ENCODE measurements at places on chromosomes 13 and 19.

GRCh38 chr19:47157431-47158321 lies 27.0 kb downstream of the SAE1 start:
- no peak for DNase-seq

DNA sequence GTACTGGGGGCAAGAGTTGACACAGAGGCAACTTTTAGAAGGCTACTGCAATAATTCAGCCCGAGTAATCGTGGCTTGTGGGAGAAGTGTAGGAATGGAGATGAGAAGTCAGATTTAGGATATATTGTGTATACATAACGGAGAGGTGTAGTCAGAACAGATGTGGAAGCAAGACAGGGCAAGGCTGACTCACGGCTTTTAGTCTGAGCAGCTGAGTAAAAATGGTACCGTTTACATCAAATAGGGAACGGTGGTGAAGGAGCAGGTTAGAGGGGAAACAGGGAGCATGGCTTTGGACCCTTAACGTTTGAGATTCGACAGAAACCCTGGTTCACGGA lies 796 bp upstream of the LSM14A start:
- peak; percentile 10 for DNase-seq

DNA sequence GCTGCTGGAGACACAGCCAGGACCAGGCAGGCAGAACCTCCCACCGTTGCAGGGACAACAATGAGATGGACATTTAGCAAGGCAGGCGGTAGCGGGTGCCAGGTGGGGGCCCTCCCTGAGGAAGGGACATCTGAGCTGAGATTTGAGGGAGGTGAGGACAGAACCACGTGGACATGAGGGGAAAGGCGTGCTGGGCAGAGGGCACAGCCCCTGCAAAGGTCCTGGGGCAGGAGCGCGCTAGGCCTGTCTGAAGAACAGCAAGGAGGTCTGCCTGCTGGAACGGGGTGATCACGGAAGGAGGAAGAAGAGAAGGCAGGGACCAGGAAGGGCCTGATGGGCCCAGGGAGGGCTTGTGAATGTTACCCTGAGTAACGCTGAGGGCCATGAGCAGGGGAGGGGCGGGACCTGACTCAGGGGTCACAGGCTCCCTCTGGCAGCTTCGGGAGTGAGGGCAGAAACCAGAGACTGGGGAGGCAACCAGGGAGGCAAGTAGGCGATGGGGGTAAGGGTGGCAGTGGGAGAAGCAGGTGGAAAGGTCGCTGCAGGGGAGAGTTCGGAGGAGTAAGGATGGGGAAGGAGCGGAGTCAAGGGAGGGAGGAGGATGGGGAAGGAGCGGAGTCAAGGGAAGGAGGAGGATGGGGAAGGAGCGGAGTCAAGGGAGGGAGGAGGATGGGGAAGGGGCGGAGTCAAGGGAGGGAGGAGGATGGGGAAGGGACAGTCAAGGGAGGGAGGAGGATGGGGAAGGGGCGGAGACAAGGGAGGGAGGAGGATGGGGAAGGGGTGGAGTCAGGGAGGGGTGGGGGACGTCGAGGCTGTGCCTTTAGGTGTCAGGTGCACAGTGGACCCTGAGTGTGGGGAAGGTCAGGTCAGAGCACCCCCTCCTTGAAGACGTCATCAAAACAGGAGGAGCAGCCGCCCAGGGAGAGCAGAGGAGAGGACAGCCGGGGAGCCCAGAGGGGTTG lies 15.7 kb upstream of the B3GNT3 start:
- no peak for DNase-seq

DNA sequence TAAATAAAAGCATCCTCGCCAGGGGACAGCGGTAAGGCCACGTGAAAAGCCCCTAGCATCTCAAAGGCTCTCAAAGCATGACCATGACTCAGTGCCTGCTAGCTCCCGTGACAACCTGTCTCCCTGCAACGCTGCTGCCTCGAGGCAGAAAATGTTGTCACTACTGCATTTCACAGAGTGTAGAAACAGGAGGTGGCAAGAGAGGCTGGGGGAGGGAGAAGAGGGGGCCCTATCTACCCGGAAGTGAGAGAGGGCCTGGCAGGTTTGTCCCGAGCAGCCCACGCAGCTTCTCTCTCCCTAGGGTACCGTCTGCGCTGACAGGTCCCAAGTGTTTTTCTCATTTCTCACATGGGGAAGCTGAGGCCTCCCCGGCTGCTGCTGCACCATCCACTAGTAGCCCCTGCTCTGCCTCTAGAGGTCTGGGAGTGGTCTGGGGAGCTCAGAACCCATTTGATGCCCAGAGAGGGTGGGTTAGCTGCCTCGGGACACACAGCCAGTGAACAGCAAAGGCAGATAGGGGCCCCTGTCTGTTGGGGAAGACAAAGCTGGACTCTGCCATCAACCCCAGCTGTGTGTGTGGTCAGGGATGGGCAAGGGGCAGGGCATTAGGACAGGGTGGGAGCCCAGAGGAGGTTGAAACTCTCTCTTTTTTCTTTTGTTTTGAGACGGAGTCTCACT lies 3.7 kb downstream of the TINCR start:
- no peak for DNase-seq

DNA sequence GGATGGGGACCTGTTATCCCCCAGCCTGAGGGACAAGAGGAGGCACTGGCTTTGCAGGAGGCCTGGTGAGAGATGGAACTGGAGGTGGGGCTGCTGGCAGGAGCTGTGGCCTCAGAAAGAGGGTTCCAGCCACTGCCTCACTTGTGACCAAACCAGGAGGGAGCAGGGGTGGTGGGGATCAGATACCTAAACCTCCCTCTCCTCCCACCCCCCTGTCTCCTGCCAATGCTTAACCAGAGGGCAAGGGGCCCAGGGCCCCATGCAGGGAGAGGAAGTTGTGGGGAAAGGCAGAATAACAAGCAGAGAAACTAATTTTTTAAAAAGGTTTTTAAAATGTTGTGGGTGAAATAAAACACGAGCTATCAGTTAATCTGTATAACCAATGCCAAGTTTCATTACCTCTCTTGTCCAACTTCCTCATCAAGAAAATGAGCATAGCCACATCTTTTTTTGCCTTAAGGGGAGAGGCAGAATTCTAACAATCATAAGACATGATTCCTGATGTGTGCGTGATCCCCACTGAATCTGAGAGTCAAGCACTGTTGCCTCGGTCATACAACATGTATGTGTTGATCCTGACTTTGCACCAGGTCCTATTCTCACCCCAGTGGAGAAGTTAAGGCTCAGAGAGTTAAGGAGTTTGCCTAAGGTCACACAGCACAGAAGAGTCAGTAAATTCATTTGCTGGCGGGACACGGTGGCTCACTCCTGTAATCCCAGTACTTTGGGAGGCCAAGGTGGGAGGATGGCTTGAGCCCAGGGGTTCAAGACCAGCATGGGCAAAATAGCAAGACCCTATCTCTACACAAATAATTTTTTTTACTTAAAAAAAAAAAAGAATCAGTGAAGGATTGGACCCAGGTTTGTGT lies 12.9 kb downstream of the FXYD5 start:
- no peak for DNase-seq

DNA sequence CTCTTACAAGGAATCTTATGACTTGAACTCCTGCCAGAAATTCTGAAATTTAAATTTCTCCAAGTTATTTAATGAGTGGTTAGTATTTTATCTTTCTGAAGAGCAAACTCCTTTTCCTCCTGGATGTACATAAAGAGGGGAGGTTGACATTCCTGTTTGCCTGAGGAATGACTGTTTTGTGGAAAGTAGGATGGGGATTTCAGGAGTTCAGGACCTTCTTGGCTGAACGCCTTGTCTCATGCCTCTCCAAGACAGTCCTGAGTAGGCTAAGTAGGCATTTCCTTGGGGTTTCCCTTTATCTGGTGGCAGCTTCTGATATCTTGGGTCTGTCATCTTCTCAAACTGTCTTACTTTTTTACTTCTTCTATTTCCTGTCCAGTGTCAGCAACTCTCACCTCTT lies 356.6 kb downstream of the TDRD3 start:
- DNase-seq: no peak

DNA sequence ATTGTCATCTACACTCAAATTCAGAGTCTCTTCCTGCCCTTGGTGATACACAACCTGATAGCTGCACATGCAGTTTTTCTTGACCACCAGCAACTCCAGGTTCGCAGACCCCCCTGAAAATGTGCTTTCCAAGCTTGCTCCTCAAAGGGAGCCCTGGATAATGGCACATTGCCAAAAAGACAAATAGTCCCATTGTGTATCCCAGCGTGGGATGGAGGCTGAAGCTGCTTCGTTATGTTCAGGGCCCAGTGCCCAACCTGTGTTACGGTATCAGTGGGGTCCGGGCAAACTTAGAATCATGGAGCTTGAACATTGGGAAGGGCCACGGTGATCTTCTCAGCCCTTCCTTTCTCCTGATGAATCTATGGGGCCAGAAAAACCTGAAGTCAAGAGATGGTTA lies 173.0 kb downstream of the TEX29 start:
- no peak for DNase-seq

GRCh38 chr13:42063105-42063504 lies 14.7 kb downstream of the DGKH start:
- DNase-seq: no peak

- DNase-seq: no peak
These were observed 463.2 kb downstream of the KLF12 start for GRCh38 chr13:73671011-73671410.

DNA sequence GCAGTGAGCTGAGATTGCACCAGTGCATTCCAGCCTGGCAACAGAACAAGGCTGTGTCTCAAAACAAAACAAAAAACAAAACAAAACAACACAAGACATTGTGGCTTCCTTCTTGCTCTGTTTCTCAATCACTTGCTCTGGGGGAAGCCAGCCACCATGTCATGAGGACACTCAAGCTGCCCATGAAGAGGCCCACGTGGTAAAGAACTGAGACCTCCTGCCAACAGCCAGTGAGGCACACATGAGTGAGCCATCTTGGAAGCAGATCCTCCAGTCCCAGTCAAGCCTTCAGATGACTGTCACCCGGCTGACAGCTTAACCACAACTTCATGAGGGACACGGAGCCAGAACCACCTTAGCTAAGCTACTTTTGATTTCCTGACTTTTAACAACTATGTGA lies 25.2 kb downstream of the CPT1C start:
- DNase-seq: no peak

GRCh38 chr19:22602631-22603272 lies 31.4 kb upstream of the ZNF492 start:
- no peak for DNase-seq

- DNase-seq: no peak
These were observed 1503.5 kb downstream of the UQCRFS1 start for GRCh38 chr19:27709496-27709895.

- DNase-seq: no peak
These were observed 80.2 kb downstream of the SHISA2 start for GRCh38 chr13:25971459-25972145.

DNA sequence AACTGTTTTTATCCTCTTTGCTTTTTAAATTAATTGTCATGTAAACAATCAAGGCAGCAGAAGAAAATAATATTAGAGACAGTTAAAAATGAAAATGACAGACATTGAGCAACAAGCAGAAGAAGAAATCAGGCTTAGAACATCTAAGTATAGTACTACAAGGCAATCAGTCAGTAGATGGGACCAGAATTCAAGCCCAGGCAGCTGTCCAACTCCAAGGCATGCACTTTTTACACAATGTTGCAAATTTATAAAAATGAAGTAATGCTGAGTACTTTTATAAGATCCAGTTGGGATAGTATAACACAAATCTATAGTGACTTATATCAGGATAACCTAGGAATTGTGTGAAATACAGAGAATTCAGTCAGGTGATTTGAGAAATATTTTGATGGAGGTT lies 2815.8 kb downstream of the PCDH9 start:
- no peak for DNase-seq

GRCh38 chr13:71090990-71091389 lies 776.0 kb downstream of the DACH1 start:
- no peak for DNase-seq

DNA sequence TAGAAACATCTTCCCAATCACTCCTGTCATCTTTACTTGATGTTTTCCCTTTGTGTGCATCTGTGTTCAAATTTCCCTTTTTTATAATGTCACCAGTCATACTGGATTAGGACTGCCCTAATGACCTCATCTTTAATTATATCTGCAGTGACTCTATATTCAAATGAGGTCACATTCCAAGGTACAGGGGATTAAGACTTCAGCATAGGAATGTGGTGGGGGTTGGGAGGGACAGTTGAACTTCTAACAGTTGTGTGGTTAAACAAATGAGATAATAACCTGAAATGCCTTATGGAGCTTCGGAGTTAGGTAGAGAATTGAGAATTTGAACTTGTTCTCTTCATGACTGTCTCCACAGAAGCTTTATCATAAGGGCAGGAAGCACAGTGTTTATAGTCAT lies 23.0 kb downstream of the PAN3 start:
- no peak for DNase-seq

DNA sequence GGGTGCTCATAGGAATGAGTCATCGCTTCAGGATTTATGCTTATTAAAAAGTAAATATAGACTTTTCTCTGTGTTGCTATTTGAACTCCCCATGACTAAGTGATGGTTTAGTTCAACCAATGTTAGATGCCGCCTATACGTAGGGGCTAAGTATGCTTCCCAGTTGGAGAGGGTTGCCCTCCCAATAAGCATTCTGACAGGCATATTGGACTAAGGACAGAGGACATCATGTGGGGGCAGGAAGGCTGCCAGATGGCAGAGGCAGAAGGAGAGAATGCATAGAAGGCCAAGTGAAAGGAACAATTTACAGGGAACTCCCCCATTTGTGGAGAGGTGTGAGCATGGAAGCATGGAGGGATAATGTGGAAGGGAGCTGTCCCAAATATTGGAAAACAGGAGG lies 318.4 kb upstream of the OBI1 start:
- DNase-seq: no peak

DNA sequence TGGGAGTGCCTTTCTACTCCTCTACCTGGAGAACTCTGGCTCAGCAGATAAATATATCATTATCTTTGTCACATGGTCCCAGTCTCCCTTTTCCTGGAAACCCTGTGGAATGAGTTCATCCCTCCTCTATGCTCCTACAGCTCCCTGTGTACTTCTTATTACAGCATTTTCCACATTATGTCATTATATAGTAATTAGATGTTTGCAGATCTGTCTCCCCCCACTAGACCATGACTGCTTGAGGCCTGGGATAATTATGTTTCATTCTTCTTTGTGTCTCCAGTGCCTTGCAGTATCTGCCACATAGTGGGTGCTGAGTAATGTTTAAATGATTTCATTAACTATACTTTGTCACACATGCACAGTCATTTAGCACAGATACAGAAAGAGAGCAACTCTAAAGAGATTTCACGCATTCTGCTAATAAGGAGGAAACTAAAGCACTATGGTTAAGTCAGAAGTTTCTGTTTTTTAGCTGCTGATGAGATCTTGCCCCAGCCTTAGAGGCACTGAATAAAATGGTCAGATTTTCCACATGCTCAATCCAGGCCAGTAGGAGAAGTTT lies 66.1 kb upstream of the DIAPH3 start:
- DNase-seq: no peak

DNA sequence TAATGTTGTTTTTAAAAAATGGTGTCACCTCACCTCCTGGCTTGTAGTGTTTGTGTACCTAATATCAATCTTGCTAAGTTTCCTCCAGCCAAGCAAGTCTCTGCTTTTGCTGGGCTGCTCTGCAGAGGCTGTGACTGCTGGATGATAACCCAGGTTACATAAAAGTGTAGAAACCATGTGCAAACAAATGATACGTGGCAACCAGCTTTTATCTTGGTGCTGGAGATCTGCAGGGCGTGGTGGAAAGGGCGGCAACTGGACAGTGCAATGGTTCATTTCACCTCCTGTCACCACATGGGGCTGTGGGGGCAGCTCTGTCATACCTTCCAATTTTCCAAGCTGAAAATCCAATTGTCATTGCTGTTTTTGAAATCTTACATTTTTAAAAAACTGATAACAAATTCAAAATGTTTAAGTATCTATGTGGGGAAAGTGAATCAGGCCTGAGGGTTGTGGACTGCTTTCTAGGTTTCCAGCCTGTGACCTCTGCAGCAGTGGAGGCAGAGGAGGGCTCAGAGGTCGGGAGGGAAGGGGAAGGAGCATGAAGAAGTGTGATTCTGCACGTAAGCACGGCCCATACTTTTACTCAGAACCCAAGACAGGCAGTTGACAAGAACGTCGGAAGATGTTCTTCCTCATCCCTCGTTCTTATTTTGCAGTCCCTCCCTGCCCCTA lies 9.7 kb downstream of the GPR42 start:
- DNase-seq: no peak
